ENCODE measurements at places on chromosomes 1 and 21. TPM values are rescaled to one million over a fixed set of nuclear protein-coding genes. Genes with fewer than 3 reads are reported as not detected.
A peak's percentile ranks its signal among the peaks of the same experiment; 100 is the strongest.

DNA sequence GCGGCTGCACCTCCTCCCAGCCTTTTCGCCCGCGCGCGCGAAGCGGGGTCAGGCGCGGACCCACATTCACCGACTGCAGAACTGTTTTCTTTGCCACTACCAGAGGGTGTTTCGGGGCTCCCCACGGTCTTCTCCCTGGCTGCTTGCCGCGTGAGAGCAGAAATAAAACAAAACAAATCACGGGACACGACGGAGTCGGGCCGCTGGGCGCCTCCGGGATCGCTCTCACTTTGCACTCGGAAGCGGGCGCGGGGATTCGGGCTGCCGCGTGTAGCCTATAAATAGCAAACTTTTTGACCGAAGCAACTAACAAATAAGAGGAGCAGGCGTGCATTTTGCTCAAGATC, 412.3 kb upstream of the ESRRG start:
- peak overlapping the region; percentile 58 for H3K4me3 ChIP-seq
- peaks cover 45% of the 10 kb centered on the region for H3K4me1 ChIP-seq
- H3K27me3 ChIP-seq, result peaks cover 67% of the 10 kb centered on the region
- peak; percentile 61 for DNase-seq
- H3K36me3 ChIP-seq, result no peaks in the 10 kb centered on the region
- no peak overlapping the region for H3K27ac ChIP-seq

- no peaks in the 10 kb centered on the region for H3K4me1 ChIP-seq
- H3K4me3 ChIP-seq, result no peak overlapping the region
- no peak for DNase-seq
- no peaks in the 10 kb centered on the region for H3K36me3 ChIP-seq
These were observed 31.1 kb downstream of the PIGP start for GRCh38 chr21:37041706-37042271.

DNA sequence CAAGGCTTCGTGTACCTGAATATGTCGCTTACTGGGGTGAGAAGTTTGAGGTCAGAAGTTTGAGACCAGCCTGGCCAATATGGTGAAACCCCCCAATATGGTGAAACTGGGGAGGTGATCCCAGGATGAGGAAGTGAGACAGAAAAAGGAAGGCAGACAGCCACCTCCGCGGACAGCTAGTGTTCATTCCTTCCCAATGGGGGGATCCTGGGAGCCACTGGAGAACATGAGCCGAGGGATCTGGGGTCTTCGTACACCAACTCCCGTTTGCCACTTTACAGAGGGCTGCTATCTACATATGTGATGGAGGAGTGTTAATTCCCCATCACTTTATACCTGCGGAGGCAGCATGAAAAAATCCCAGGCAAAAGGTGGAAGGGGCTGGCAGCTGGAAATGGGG, 19.6 kb upstream of the IFFO2 start:
- no peak overlapping the region for H3K4me3 ChIP-seq
- DNase-seq, result no peak
- H3K36me3 ChIP-seq, result no peaks in the 10 kb centered on the region
- H3K27me3 ChIP-seq, result no peaks in the 10 kb centered on the region

Gene CELF3
- not detected for total RNA-seq

Gene SLC26A9
- total RNA-seq, result 38.4 TPM

Measured in stomach (tissue), 19 donors.